ENCODE measurements at places on chromosomes 5 and 9.

DNA sequence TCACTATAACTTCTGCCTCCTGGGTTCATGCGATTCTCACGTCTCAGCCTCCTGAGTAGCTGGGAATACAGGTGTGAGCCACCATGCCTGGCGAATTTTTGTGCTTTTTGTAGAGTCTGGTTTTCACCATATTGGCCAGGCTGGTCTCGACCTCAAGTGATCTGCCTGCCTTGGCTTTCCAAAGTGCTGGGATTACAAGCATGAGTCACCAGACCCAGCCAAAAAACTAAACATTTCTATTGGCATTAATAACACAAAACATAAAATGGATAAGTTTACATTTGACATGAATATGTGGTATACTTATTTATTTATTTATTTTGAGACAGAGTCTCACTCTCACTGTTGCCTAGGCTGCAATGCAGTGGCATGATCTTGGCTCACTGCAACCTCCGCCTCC, 13.6 kb upstream of the REEP5 start:
- no peak for DNase-seq

DNA sequence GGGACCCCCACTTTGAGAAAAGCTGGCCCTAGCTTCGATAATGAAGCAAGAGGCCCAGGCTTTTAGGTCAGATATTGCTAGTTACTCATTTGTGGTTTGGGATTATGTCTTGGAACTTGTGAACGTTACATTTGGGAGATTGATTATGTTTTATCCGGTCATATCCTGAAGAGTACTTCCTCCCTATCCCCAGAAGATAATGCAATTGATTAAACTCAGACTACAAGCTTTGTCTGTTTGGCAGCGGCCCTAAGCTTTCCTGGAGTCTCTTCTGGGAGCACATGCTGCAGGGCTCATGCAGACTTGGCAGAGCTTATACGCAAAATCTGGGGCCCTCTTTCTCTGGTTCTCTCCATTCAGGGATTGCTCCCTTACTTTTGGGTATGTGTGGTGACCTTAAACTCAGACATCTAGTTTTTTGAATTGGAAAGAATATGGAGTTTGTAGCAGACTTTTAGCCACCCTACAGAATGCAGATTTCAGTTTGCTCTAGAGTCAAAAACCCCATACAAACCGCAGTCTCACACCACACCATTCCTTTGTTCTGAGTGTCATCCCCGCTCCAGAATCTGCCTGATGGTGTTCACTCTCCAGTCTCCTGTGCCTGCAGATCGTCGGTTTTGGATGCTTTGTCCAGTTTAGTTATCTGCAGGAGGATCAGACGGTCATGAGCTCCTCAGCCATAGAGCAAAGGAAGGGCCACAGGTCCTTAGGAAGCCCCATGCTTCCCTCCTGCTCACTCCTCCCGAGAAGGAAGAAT, 449.5 kb upstream of the TRPC7 start:
- no peak for DNase-seq

DNA sequence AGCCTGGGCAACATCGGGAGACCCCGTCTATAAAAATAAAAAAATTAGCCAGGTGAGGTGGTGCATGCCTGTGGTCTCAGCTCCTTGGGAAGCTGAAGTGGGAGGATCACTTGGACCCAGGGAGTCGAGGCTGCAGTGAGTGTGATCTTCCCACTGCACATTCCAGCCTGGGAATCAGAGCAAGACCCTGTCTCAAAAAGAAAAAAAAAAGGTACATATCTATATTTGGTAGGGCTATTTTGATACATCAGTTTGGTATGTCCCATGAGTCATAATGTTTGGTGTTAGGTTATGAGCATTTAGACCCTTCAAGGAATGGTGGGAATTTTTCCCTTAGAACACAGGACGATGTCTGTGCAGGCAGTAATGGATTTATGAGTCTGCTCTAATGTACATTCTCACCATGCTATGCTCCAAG, 55.3 kb upstream of the POU4F3 start:
- DNase-seq: no peak

DNA sequence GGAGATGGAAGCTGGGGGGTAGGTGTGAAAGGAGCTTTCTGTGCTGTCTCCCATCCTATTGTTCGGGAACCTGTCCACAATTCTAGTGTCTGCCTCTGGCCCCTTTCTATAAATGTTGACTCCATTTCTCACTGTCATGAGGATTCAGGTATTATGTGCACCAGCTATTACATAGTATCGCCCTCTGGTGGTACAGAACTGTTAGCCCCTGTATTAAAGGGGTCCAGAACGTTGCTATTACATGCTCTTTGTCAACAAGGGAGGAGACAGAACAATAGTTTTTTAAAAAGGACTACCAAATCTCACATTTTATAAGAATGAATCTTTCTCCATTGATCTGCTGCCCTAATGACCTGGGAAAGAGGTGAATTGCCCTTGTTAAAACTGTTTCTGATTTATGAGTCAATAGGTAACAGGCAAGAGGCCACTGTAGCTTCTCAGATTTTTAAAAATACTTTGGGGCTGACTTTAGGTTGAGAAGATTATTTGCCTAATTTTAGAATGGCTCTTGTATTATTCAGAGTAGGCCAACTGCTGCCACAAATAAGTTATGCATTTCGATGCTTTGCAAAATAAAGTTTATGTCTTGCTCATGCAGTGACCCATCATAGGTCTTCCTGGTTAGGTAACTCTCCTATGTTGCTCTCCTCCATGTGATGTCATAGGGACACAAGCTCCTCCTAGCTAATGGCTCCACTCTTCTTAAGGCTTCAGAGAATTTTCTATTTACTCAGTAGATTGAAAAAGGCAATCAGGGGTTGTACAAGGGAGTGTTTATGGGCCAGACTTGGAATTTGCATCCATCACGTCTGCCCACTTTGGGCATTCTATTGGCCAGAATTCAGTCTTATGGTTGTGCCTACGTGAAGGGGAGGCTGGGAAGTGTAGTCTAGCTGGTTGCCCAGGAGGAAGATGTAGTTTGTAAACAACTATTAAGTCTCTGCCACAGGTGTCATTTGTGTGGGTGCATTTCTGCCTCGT, 20.8 kb downstream of the DCANP1 start:
- peak; percentile 21 for DNase-seq

- peak; percentile 23 for DNase-seq
These were observed 12.2 kb downstream of the QSOX2 start for GRCh38 chr9:136233411-136233810.

DNA sequence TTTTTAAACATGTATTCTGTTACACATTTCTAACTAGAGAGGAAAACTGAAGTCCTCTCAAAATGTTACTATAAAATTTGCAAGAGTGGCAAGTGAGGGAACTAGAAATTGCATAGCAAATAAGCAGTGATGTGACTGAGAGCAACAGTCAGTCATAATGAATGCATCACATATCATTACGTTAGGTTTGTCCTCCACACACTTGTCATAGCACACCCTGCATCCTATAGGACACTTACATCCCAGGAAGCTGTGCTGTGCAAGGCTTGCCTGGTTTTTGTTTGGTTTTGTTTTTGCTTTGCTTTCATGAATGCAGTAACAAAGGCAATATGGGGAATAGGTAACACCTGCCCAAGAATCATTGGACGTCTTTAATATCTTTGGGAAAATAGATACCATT, 10.8 kb downstream of the NFIB start:
- DNase-seq: no peak

DNA sequence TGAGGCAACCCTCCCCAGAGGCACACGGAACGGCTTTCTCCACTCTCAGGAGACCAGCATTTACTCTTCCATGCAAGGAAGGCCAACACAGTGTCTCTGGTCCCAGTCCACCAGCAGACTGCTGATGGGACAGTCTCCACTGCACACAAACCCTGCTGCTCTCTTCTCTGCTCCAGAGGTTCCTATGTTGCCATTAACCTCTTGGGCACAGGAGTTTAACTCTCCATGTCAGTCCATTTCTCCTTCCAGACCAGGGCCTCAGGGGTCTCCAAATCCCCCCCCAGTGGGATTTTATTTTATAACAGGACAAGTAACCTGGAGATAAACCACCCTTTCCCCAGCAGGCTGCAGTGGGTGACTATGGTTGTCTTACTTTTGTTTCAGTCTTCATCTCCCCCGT, 452.5 kb downstream of the GADD45G start:
- no peak for DNase-seq

DNA sequence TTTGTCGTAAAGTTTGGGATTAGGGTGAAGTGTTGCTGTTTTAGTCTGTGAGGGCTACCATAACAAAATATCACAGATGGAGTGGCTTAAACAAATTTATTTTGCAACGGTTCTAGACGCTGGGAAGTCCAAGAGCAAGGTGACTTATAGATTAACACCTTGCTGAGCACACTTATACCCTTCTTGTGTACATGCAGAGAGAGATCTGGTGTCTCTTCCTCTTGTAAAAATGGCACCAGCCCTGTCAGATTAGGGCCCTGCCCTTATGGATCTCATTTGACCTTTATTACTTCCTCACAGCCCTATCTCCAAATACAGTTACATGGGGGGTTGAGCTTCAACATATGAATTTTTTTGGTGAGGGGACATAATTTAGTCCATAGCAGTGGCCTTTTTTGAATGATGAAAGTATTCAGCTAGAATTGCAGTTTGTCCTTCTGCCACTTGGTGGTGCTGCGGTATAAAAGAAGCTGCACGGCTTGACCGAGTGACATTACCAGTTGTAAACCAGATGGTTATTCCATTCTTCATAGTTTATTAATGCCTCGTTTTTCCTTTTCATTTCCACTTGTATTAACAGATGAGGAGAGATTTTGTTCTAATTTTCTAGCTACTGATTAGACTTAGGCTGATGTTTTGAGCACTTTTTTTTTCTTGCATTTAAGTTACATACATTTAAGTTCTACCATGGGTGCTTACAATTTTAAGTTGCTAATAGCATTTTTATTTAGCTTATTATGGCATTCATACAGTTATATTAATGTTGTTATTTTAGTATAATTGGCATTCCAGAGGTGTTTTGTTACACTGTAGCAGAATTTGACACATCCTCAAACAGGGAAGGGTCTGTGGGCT, 19.4 kb downstream of the DCP2 start:
- DNase-seq: peak; percentile 81

GRCh38 chr5:107352576-107352975, 318.2 kb downstream of the EFNA5 start:
- no peak for DNase-seq

DNA sequence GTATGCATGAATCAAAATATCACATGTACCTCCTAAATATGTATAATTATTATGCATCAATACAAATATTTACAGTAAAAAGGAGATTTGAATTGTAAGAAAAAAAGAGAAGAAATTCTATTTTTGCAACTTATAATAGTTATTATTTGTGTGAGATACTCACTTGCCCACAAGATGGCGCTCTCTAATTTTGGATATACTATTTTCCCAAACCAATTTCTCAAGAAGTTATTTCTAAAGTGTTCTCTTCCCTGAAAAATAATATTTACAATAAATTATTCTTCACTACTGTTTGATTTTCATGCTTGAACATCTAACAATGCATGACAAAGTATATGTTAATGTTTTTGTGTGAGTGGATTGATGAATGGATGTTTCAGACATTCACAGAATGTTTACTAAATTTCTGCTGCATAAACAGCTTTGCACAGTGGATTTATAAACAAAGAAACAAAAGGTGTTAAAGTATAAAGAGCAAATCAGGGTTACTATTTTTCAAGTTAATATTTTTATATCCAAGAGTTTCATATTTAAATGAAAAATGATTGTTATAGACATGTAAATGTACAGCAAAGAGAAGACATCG, 503.4 kb downstream of the PDE4D start:
- DNase-seq: peak; percentile 7

DNA sequence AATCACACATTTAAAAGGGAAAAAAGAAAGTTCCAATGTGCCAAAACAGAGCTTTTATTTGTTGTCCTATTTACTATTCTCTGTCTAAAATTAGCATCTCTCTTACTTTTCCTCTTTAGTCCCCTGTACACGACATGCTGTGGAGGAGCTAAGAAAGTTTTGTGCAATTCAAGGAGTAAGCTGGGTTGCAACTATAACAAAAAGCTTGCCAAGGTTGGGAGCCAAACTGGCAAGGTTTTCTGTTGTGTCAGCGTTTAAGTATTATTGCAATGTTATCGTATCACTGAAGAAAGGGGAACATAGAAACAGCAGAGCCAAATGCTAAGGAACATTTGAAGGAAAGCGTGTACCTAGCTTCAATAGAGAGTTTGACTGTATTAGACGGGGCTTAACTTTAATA, 680.8 kb downstream of the CETN3 start:
- DNase-seq: no peak

DNA sequence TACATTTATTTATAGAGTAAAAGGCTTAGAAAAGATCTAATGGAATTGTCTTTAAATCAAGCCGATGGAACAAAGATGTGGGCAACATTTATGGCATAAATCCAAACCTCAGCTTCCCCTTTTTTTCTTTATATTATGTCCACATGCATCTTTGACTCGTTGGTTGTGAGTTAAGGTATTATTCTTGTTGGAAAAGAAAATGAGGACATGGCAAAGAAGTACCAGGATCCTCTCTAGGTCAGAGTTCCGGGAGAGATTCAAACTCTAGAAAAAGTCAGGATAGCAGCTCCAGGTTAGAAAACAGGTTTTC, 508 bp upstream of the NME5 start:
- no peak for DNase-seq

- no peak for DNase-seq
These were observed 159.8 kb upstream of the ACOT12 start for GRCh38 chr5:81553567-81554212.

- no peak for DNase-seq
These were observed 181.3 kb upstream of the IRX1 start for GRCh38 chr5:3414371-3414770.

DNA sequence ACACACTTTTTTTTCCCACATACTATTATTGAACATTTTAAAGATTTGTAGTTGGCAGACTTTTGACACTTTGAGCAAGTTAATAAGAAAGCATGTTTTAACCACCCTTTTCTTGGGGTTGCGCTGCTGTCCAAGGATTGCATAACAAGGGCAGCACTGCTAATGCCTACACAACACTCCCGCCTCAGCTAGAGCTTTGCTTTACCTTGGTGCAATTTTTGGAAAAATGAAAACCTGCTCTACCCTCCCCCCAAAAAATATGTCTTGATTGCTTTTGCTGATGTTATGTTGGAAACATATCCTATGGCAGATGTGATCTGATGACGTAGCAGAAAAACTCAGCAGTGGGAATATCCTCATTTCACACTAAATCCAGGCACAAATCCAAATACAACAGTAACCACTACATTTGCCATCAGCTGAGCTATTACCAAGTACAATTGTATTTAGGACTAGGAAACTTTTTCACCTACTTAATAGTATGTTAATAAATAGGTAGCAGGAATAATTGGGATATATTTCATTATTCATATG, 51.5 kb downstream of the UBE2R2 start:
- no peak for DNase-seq

DNA sequence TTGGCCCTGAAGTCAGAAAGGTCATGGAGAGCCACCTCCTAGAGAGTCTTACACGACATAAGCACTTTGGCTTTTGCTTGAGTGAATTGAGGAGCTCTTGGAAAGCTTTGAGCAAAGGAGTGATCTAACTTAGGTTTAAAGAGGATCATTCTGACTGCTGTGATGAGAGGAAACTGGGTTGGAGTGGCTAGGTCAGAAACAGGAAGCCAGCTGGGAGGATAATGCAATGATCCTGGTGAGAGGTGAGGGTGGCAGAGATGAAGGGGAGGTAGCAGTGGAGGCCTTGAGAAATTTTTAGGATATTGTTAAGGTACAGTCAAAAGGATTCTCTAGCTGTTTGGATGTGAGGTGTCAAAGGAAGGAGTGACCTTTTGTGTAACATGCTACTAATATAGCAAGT, 32.2 kb upstream of the ROPN1L start:
- no peak for DNase-seq

Measured in stimulated activated naive CD8-positive, alpha-beta T cell treated with anti-CD3 and anti-CD28 coated beads, Interleukin-15, Interleukin-2, amounts not matched to agents 100 U/mL and 50 U/mL, for 24 hours (primary cell).